ENCODE measurements at places on chromosomes 11 and 22.
A peak's percentile ranks its signal among the peaks of the same experiment; 100 is the strongest.

GRCh38 chr11:2791139-2791520 lies 91.3 kb upstream of the KCNQ1OT1 start:
- DNase-seq, result no peak

DNA sequence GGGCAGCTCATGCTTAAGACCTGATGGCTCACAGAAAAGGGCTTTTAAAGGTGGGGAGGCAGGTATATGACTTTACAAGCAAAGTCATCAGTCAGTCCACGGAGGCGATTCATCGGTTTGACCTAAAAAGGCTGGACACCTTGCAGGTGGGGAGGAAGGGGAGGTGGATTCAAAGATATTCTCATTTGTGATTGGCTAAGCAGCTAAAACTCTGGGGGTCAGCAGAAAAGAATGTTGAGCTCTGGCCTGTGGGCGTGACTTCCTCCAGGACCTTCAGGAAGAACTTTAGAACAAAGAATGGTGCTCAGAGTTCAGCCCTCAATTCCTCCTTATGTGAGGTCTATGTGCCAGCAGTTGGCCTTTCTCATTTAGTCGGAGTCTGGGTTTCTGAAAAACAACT lies 78.3 kb upstream of the LMO1 start:
- no peak for DNase-seq

DNA sequence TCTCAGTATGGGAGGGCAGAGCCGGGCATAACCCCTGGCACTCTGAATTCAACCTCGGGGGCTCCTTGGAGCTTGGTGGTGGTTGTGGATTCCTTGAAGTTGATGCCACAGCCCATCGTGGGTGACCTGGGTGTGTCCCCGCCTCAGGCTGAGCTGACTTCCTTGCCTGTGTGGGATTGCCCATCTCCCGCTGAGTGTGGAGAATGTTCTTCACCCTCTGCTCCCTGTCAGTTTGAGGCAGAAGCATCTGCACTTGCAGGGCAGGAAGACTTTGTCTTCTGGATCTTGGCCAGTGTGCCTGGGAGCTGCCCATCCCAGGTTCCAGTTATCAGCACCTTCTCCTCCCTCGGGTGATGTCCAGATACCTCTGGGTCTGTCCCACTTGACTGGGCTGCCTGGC lies 25.3 kb downstream of the CD82 start:
- no peak for DNase-seq

DNA sequence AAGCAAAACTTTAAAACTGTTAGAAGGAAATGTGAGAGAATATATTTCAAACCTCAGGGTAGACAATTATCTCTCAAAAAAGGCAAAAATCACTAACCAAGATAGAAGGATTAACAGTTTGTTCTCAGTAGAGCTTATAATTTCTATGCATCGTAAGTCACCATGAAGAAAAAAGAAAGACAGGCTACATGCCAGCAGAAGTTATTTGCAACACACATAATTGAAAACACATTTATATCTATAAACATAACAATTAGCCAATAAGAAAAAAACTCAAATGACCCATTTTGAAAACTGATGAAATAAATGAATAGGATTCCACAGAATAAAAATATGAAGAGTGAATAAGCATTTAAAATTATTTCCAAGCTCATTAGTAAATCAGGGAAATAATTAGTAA lies 24.4 kb upstream of the SNX19 start:
- DNase-seq, result no peak

GRCh38 chr22:46891382-46891951 lies 129.0 kb downstream of the TBC1D22A start:
- no peak for DNase-seq

DNA sequence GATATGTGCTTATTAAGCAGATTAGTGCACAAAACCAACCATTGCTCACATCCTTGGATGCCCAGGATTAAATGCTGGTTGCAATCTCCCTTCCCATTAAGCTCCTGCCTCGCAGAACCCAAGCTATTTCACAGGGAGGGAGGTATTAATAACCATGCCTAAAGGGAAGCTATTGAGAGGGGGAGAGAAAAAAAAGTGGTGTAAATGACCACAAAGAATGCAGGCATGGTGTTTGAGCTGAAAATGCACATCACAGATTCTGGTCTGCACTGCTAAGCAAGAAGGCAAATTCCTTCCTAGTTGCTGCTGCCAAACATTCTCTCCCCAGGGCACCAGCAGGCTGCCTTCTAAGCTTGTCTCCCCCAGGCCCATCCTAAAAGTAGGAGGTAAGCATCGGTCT lies 92.0 kb upstream of the ISX start:
- no peak for DNase-seq

- no peak for DNase-seq
Measured at GRCh38 chr11:48169717-48170116, 46.9 kb upstream of the OR4B1 start.

DNA sequence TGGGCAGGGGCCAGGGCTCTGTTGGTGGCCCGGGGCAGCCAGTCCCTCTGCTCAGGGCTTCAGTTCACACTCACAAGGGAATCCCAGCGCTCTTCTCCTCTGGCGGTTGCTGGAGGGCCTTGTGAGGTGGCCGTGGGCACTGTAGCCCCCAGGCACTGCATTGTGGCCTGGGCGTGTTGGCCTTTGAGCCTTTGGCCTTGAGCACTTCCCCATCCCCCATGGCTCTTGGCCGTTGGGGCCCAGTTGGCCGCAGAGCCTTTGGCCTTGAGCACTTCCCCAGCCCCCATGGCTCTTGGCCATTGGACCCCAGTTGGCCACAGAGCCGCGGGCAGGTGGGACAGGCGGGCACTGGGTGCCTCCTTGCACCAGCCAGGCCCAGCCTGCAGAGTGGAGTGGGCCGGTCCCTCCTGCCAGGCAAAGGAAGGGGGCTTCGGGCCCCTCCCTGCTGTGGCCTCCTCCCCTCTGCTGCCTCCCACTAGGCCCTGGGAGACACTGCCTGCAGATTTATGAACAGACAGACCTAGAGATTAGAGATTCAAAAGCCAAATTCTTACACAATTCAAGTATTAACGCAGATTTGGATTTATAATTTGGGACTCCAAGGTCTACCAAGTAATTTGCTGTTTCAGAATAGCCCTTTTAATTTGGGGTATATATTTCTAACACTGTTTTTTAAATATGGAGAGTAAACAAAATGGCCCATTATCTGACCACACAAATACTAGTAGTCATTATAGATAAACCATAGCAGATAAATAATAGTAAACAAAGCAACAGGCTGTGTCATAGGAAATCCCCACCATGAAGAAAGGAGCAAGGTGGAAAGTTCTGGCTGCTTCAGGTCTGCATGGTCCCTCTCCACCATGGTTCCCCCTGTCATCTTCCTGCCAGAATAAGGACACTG lies 18.2 kb upstream of the TXNRD2 start:
- no peak for DNase-seq

DNA sequence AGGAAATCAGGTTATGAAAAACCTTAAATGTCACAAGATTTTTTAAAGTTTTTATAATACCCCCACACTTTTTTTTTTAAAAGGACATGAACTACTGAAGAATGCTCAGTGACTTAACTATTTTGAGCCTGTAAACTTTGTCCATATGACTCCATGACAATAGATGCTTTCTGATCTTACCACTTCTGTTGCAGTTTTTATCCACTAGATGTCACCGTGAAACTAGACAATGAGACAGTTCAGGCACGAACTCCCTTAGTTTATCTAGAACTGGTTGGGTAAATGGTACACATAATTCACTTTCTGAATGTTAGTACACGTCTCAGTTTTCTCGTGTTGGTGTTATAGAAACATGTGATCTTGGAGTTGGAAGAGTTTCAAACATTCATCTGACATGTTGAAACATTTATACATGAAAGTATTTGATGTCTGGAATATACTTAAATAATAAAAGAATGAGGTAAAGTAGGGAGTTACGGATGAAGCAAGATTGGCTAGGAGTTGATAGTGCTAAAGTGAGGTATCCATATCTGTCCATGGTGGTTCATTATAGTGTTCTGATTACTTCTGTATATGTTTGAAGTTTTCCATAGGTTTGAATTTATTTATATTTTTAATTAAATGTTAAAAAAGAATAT lies 8.1 kb downstream of the CCDC15 start:
- DNase-seq, result peak; percentile 45

- DNase-seq, result no peak
Measured at GRCh38 chr22:49432211-49432896, 395.3 kb downstream of the BRD1 start.

- no peak for DNase-seq
Measured at GRCh38 chr11:64876835-64877341, 1.5 kb downstream of the EHD1 start.
